ENCODE measurements at places on chromosomes 3 and 15. TPM values are rescaled to one million over a fixed set of nuclear protein-coding genes. Genes with fewer than 3 reads are reported as not detected.

WWTR1 gene
- polyA plus RNA-seq = 15.3 TPM

- no peak overlapping the region for H3K27ac ChIP-seq
- no peaks in the 10 kb centered on the region for H3K36me3 ChIP-seq
- DNase-seq = no peak
- H3K4me3 ChIP-seq = no peak overlapping the region
- H3K4me1 ChIP-seq = no peaks in the 10 kb centered on the region
Observed at GRCh38 chr3:76479161-76479650, 560.7 kb upstream of the ROBO2 start.

DNA sequence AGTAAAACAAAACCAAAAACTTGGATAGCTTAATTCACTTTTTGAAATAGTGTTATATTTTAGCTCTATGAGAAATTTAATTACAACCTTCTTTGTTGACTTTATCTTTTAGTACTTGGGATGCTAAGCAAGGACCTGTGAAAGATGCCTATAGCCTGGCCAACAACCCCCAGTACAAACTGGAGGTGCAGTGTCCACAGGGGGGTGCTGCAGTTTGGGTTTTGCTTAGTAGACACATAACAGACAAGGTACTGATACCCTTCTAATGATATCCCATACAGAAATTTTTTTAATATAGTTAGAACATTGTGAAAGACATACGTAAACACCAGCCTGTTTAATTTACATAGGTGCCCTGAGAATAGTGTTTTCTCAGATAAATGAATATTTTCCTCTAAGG lies 35.3 kb downstream of the CAPN7 start:
- DNase-seq = no peak
- H3K27ac ChIP-seq = no peak overlapping the region
- no peaks in the 10 kb centered on the region for H3K4me1 ChIP-seq
- no peaks in the 10 kb centered on the region for H3K27me3 ChIP-seq
- H3K36me3 ChIP-seq = no peaks in the 10 kb centered on the region
- no peak overlapping the region for H3K4me3 ChIP-seq

ACSBG1 gene
- 0.28 TPM for polyA plus RNA-seq

- no peaks in the 10 kb centered on the region for H3K36me3 ChIP-seq
- no peak for DNase-seq
- H3K4me1 ChIP-seq = no peaks in the 10 kb centered on the region
- H3K27me3 ChIP-seq = no peaks in the 10 kb centered on the region
Observed at GRCh38 chr3:65685621-65686235, 353.0 kb downstream of the MAGI1 start.

RASL12 gene
- polyA plus RNA-seq = 6.5 TPM

TOPBP1 gene
- polyA plus RNA-seq = 11.2 TPM

GRCh38 chr3:45765266-45765851 lies 31.0 kb downstream of the SLC6A20 start:
- no peak overlapping the region for H3K4me3 ChIP-seq
- no peak overlapping the region for H3K27ac ChIP-seq
- no peaks in the 10 kb centered on the region for H3K36me3 ChIP-seq
- peaks cover 4% of the 10 kb centered on the region for H3K4me1 ChIP-seq
- no peaks in the 10 kb centered on the region for H3K27me3 ChIP-seq

- H3K4me3 ChIP-seq = no peak overlapping the region
- no peaks in the 10 kb centered on the region for H3K36me3 ChIP-seq
- DNase-seq = peak; percentile 91
Observed at GRCh38 chr3:194255252-194256039, 95.7 kb downstream of the CPN2 start.

DNA sequence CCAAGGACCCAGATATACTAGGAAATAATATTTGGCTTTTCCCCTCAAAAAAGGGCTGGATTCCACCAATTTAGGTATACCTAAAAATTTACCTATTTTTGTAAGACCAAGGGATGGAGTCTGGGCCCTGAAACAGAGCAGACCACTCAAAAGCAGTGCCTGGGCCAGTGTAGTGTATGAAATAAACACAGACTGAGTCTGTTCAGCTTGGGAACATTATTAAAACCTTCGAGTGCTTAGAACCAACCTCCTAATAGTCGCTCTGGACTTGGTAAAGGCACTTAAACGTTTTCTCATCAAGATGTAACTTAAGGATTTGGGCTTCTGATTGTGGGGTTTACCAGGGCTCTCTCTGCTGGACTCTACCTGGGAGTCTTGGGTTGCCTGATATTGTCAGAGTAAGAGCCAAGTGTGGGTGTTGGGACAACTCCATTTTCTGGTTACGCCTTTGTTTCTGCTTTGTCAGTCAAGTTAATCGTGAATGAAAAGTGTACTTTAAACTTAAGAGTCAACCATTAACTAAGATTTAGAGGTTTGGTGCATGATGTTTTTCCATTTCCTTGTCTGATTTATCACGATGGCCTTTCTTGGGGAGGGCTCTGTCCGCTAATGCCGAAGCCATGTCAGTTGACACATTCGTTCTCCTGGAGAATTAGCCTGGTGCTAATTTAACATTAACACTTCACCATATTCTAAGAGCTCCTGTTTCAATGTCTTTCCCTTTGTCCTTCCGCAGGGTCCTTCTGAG lies 221.0 kb upstream of the TPM1 start:
- no peaks in the 10 kb centered on the region for H3K27me3 ChIP-seq
- H3K4me3 ChIP-seq = no peak overlapping the region
- no peaks in the 10 kb centered on the region for H3K36me3 ChIP-seq

PIERCE2 gene
- polyA plus RNA-seq = 1.6 TPM

ZDHHC19 gene
- 15.4 TPM for polyA plus RNA-seq

DNA sequence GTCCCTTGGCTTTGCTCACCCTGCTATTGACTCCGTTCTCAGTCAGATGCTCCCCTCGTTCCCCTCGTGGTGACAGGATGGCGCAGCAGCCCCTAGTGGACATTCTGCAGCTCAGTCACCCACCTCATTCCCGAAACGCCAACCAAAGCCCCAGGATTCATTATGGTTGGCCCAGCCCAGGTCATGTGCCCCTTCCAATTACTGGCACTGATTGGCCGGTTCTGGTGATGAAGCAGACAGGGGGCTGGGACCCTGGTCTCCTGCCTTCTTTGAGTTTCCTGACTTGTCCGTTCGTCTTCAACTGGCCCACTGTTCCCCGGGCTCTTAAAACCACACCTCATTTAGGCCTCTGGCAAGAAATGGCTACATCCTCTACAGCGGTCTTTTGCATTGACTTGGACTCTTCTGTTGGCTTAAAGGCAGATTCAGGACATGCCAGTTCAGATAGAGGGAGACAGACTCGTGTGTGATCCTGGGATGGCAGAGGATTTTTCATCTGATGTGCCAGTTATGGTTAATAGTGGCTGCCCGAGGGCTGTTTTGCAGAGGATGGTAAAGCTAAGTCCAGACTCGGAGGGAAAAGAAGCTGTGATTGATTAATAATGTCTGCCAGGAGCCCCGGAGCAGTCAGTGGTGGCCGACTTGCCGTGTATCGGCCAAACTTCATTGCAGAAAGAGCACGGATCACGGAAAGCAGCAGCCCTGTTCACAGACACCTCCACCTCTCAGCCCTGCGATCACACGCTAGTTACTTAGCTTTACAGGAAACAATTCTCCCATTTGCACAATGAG lies 37.8 kb downstream of the LSM3 start:
- no peak overlapping the region for H3K4me3 ChIP-seq
- no peaks in the 10 kb centered on the region for H3K27me3 ChIP-seq
- H3K27ac ChIP-seq = peak overlapping the region; percentile 32
- peak; percentile 88 for DNase-seq

- no peak overlapping the region for H3K4me3 ChIP-seq
- DNase-seq = no peak
- H3K27ac ChIP-seq = no peak overlapping the region
- H3K4me1 ChIP-seq = no peaks in the 10 kb centered on the region
Observed at GRCh38 chr3:148318240-148318639, 379.5 kb upstream of the AGTR1 start.

SCAPER gene
- polyA plus RNA-seq = 5.0 TPM

DNA sequence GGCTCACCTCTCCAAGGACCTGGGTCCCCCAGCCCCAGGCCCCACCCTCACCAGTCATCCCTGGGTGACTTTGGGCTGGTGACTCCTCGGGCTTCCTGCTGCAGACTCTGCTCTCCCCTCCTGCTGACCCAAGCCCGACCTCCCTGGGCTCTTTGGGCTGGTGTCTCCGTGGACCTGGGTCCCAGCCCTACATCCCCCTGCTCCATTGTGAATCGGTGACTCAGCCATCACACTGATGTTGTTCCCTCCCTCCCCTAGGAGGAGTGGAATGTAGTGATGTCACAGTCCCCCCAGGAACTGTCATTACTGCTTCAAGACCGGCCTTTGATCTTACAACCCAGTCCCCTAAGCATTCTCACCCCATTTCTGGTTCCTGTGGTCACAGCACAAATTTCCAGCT lies 83.7 kb downstream of the ADAMTS7 start:
- no peaks in the 10 kb centered on the region for H3K36me3 ChIP-seq
- no peak overlapping the region for H3K27ac ChIP-seq
- no peak for DNase-seq
- no peak overlapping the region for H3K4me3 ChIP-seq
- no peaks in the 10 kb centered on the region for H3K27me3 ChIP-seq

DNA sequence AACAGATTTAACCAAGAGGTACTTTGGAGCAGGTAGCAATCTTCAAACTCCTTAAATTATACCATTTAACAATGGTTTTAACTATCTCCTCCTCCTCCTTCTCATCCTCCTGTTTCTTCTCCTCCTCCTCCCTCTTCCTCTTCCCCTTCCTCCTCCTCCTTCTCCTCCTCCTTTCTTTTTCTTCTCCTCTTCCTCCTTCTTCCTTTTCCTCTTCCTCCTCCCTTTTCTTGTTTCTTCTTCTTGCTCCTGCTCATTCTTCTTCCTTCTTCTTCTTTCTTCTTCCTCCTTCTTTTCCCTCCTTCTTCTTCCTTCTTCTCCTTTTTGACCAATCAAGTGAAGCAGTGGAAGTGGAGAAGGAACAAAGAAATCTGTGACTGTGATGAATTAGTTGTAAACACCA lies 14.1 kb downstream of the PATL2 start:
- H3K36me3 ChIP-seq = no peaks in the 10 kb centered on the region
- H3K27ac ChIP-seq = no peak overlapping the region
- H3K4me1 ChIP-seq = peaks cover 6% of the 10 kb centered on the region
- no peak overlapping the region for H3K4me3 ChIP-seq
- DNase-seq = no peak

ALDH1A2 gene
- polyA plus RNA-seq = 0.26 TPM

USP4 gene
- polyA plus RNA-seq = 52.2 TPM

CACNA2D3 gene
- polyA plus RNA-seq = 1.7 TPM

GRCh38 chr3:104989878-104990277 lies 376.8 kb upstream of the ALCAM start:
- no peak for DNase-seq
- H3K4me3 ChIP-seq = no peak overlapping the region
- H3K36me3 ChIP-seq = no peaks in the 10 kb centered on the region
- H3K27me3 ChIP-seq = no peaks in the 10 kb centered on the region

Data from spleen (tissue), 13 donors.